ENCODE measurements at places on chromosomes 1 and 21.

DNA sequence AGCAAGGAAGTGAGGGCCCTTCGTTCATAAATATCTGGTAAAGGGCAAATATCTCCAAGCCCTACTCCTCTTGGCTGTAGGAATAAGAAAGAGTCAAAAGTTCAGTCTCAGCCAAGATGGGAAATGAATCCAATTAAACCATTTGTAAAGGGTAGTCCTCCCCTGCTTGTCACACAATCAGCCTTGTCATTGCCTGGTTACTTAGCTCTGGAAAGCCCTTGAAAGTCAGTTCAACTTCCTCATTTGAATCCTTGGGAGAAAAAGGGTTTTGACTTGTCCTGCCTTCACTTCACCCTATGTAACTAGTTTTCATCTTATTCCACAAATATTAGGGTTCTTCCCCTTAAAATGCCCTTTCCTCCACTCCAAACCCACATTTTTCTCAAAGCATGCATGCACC is 100.0 kb downstream of the ELAVL4 start:
- no peaks in the 10 kb centered on the region for H3K4me1 ChIP-seq
- H3K27me3 ChIP-seq: no peaks in the 10 kb centered on the region
- H3K36me3 ChIP-seq: no peaks in the 10 kb centered on the region
- H3K27ac ChIP-seq: no peak overlapping the region
- no peak for DNase-seq

DNA sequence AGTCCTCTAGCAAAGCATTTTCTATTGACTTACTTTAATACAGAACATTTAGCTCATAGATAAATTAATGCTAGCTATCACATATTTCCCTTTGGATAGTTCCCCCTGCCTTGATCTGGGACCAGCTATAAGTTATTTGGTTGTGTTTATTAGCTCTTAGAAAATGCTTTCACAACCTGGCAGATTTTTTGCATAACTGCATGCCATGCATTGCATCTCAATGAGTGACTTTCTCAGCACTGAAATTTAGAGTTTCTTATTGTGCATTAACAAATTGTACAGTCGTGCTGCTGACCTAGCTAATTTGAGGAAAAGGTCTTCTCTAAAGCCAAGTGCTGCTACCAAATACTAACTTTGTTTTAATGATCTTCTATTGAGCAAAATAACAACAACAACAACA is 164.8 kb downstream of the PLPPR5 start:
- H3K27me3 ChIP-seq: no peaks in the 10 kb centered on the region
- no peak overlapping the region for H3K4me3 ChIP-seq
- H3K36me3 ChIP-seq: no peaks in the 10 kb centered on the region
- DNase-seq: no peak
- H3K4me1 ChIP-seq: no peaks in the 10 kb centered on the region
- no peak overlapping the region for H3K27ac ChIP-seq

DNA sequence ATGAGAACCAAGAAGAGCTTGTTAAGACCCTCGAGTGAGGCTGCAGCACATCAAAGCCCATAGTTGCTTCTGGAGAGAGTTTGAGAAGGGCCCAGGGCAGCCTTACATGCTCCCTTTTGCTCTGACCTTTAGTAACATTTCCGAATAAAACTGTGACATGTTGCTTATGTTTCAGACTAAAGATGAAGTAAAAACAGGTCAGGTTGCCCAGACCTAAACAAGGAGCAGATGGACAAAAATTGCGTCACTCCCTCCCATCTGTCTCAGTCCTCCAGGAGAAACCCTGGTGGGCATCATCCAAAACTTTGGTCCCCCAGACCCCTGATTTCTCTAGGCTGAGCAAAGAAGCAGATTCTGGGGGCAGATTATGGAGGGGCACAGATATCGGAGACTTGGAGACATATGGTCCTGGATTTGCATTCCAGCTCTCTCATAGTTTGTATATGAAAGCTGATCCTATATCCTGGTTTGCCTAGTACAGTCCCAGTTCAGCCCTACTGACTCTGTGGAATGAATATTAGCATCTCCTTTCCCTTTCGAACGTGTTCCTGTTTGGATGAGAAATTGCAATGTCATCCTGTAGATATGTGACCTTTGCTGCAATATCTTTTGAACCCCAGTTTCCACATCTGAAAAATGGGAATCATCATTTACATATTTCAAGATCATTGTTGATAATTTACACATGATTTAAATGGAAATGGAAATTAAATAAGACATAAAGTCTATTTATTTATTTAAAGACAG is 304.9 kb upstream of the USP24 start:
- H3K27ac ChIP-seq: no peak overlapping the region
- H3K36me3 ChIP-seq: no peaks in the 10 kb centered on the region
- H3K4me3 ChIP-seq: no peak overlapping the region
- no peaks in the 10 kb centered on the region for H3K4me1 ChIP-seq

DNA sequence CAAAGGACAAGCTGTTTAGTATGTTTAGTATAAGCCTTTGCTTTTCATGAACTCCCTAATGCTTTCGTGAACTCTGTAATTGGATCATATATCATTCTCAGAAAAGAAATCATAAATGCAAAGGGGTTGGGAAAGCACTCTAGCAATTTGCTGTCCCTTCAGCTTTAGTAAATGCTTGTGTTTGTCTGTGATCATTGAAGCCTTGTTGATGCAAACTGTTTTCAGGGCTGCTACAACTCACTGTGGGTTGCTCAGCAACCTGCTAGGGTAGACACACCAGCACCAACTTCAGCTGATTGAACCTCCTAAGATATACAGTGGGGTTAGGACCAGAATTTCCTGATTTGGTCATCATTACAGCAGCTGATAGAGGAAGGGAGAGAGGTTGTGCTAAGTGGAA is 95.0 kb downstream of the SGIP1 start:
- H3K36me3 ChIP-seq: no peaks in the 10 kb centered on the region
- no peak overlapping the region for H3K4me3 ChIP-seq
- no peak for DNase-seq
- H3K27me3 ChIP-seq: no peaks in the 10 kb centered on the region
- H3K4me1 ChIP-seq: no peaks in the 10 kb centered on the region
- H3K27ac ChIP-seq: no peak overlapping the region

DNA sequence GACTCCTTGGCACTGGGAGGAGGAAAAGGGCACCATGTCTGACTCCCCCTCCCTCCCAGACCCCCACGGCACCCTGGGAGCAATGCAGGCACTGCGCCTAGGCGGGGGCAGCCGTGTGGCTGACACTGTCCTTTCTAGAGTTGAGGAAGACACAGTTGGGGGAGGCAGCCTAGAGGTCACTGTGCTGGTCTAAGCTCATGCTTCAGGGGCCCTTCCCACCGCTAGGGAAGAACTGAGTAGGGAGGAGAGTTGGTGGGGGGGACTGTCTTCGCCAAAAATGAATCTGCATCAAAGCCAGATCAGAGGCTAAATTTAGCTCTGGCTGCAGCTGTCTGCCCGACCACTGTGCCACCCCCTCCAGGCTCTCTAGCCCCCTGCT is 3.4 kb downstream of the SEMA6C start:
- peaks cover 18% of the 10 kb centered on the region for H3K4me1 ChIP-seq
- no peak overlapping the region for H3K27ac ChIP-seq
- no peak for DNase-seq
- no peaks in the 10 kb centered on the region for H3K36me3 ChIP-seq
- H3K27me3 ChIP-seq: no peaks in the 10 kb centered on the region
